Natural killer cell (primary cell): ENCODE measurements at places on chromosomes 4 and X.

- H3K36me3 ChIP-seq = no peaks in the 10 kb centered on the region
- H3K4me3 ChIP-seq = no peak overlapping the region
- H3K4me1 ChIP-seq = no peaks in the 10 kb centered on the region
These were observed 658.5 kb downstream of the DACH2 start for GRCh38 chrX:86806786-86807185.

DNA sequence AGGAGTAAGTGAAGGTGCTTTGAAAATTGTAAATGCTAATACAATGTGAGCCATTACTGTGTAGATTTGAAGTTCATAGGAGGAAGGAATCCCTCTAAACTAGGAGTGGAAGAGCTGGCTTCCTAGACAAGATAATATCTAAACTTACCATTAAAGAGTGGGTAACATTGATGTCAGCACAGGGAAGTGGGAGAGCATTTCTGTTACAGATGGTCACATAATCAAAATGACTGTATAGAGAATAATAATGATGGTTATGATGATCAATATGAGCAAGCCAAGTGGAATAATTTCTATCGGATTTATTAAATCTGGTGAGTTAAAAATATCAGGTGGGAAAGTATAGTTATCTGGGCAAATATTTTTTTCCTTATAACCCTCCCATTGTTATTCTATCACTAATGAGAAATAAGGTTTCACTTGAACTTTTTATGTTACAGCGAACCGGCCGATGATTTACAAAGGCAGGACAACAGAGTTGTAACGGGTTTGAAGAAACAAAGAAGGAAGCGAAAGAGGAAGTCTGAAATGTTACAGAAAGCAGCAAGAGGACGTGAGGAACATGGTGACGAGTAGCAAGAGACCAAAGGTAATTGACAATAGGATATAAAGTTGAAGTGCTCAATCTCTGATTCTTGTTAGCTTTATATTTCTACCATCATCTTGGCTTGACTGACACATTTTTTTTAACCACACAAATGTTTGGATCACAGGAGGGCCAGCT lies 43.5 kb downstream of the FMR1NB start:
- H3K36me3 ChIP-seq = no peaks in the 10 kb centered on the region
- no peak overlapping the region for H3K27ac ChIP-seq
- no peaks in the 10 kb centered on the region for H3K4me1 ChIP-seq
- no peak for DNase-seq
- no peaks in the 10 kb centered on the region for H3K27me3 ChIP-seq

- peak; percentile 79 for DNase-seq
- no peaks in the 10 kb centered on the region for H3K27me3 ChIP-seq
- H3K4me1 ChIP-seq = peaks cover 18% of the 10 kb centered on the region
- no peak overlapping the region for H3K27ac ChIP-seq
These were observed 98.2 kb upstream of the PRKX start for GRCh38 chrX:3811331-3812311.

GRCh38 chrX:38860106-38861013 lies 59.1 kb downstream of the MID1IP1 start:
- no peaks in the 10 kb centered on the region for H3K36me3 ChIP-seq
- H3K27me3 ChIP-seq = no peaks in the 10 kb centered on the region
- H3K4me1 ChIP-seq = no peaks in the 10 kb centered on the region
- no peak overlapping the region for H3K4me3 ChIP-seq
- H3K27ac ChIP-seq = no peak overlapping the region

DNA sequence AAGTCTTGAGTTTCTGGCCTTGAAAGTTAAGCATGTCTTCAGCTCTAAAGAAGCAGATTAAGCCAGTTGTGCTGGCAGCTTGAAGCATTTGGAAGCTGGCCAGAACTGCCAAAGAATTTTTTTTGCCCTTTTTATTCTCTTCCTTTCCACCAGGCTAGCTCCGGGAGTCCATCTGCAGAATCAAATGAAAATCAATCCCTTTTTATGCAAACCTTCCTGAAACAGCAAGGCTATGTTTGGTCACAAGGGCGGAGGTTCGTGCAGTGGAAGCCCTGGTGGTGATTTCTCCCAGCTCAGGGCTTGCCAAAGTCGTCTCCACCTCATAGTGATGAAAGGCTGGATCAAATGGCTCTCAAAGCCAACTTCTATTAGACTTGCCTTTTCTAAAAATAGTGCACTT lies 21.6 kb upstream of the C4orf54 start:
- H3K27me3 ChIP-seq = no peaks in the 10 kb centered on the region
- no peaks in the 10 kb centered on the region for H3K36me3 ChIP-seq
- H3K4me1 ChIP-seq = no peaks in the 10 kb centered on the region
- no peak overlapping the region for H3K27ac ChIP-seq
- DNase-seq = no peak
- H3K4me3 ChIP-seq = no peak overlapping the region

DNA sequence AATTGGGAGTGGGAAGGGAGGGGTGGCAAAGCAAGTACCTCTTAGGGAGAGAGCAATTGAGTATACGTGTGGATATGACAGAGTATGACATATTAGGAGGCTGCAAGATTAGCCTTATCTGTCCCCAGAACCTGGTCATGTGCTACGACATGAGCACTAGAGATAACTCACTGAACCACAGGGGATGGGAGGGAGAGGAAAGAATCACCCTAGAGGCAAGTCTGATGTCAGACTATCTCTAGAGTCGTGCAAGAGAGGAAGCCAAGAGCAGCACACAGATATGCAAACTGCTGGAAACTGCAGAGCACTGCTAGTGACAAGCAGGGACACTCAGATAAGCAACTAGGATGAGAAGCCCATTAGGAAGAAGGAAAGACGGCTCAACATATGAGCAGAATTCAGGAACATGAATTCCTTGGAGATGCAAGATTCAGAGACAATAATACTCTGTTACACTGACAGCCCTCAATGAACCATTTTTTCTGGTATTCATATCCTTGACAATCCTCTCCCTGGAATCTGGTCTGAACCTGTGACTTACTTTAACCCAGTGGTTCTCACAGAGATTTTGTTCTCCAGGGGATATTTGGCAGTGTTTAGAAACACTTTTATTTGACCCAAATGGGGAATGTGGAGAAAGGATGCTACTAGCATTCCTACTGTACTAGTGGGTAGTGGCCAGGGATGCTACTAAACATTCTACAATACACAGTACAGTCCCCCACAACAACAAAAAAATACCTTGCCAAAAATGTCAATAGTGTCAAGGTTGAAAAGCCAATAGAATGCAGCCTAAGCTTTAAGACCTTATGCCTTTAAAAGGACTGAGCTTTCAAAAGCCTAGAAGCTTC lies 84.0 kb upstream of the BMP2K start:
- no peak for DNase-seq
- H3K27ac ChIP-seq = no peak overlapping the region
- H3K4me1 ChIP-seq = no peaks in the 10 kb centered on the region
- no peaks in the 10 kb centered on the region for H3K27me3 ChIP-seq

DNA sequence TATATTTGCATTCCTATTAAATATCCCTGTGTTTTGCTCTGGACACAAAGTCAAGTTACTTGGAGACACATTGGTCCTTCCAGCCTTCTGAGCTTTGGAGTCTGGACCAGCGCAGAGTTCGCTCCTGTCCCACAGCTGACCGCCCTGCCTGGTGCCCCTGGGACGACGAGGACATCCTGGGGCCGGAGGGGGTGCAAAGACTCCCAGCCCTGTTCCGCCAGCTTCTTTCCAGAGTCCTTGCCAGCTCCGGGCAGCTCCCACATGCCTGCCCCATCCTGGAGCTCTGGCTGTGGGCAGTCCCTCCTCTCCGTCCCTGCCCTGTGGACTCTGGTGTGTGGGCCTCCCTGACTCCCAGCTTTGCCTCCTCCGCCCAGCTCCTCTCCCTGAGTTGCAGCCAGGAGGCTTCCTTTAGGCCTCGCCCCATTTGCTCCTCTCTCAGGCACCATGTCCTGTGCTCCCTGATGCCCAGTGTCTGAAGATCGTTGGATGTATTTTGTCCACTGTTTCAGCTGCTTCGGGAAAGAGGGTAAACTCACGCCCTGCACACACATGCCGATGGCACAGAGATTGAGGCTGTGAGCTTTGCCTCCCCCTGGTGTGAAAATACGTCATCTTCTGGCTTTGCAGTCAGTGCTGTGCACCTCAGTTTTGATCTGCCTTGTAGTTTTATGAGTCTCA lies 4.9 kb upstream of the PCGF3 start:
- H3K27ac ChIP-seq = no peak overlapping the region
- DNase-seq = no peak
- no peaks in the 10 kb centered on the region for H3K36me3 ChIP-seq
- no peak overlapping the region for H3K4me3 ChIP-seq

DNA sequence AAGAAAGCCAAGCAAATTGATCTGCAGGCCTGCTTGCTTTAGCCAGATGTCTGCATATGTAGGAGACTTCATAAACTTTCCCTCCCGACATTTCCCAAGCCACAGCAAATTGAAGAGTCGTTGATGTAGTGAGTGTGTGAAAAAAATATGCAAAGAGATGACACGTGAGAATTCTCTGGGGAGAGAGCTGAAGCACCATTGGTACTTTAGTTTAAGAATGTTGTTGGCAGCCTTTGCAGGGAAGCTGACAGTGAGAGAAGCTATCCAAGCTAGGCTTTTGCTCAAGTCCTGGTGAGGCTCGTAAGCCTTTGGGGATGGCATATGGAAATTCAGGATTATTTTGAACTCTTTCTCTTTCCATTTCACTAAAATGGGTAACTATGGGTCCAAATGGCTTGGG lies 87.5 kb downstream of the GLRA2 start:
- H3K27ac ChIP-seq = no peak overlapping the region
- no peaks in the 10 kb centered on the region for H3K36me3 ChIP-seq
- no peak for DNase-seq
- no peak overlapping the region for H3K4me3 ChIP-seq

- no peaks in the 10 kb centered on the region for H3K36me3 ChIP-seq
- no peak overlapping the region for H3K4me3 ChIP-seq
- no peak for DNase-seq
- H3K27ac ChIP-seq = no peak overlapping the region
These were observed 104.8 kb downstream of the GASK1B start for GRCh38 chr4:158068068-158068467.

DNA sequence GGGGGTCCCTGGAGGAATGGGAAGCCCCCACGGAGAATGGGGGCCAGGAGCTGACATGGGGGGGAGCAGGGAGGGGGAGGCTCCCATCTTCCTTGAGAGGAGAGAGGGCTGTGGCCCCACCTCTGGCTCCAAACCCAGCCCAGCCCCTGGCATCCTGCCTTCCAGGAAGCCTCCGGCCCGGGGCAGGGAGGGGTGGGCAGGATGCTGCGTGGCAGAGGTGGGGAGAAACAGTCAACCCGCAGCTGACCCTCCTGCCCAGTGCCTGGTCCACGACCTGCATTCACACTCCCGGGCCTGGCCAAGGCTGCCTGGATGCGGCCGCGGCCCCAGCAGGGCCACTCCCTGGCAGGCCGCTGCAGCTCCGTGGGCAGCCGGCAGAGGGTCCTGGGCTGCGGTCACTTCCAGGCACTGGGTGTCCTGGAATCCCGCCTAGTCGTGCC lies 39.0 kb downstream of the CPLX1 start:
- no peaks in the 10 kb centered on the region for H3K36me3 ChIP-seq
- H3K4me3 ChIP-seq = no peak overlapping the region
- H3K27ac ChIP-seq = no peak overlapping the region
- DNase-seq = peak; percentile 7
- H3K4me1 ChIP-seq = peaks cover 16% of the 10 kb centered on the region

DNA sequence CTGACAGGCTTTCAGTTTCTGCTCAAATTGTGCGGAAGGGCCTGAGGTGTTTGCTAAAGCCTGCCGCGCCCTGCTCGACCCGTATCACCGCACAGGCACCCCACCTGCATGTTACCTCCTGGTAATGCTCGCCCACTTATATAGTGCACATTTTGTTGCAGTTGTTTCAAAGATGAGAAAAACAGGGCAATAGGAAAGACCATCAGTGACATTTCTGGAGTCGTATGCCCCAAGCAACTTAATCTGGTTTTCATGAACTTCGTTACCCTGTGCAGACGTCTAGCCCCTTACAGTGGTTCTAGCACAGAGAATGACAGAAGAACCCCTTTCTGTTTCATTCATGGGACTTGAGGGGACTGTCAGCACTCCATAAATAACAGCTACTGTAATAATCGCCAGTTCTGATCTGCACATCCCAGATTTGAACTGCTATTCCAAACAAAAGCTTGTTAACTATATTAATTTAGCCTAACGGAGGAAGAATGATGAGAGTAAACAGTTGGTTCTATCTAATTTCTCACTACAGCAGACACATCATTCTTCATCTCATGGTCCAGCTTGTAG lies 940 bp upstream of the DCTD start:
- peak overlapping the region; percentile 86 for H3K4me3 ChIP-seq
- H3K4me1 ChIP-seq = peaks cover 28% of the 10 kb centered on the region
- no peak for DNase-seq
- no peaks in the 10 kb centered on the region for H3K27me3 ChIP-seq

- peak; percentile 47 for DNase-seq
- peaks cover 5% of the 10 kb centered on the region for H3K4me1 ChIP-seq
- peak overlapping the region; percentile 89 for H3K4me3 ChIP-seq
- H3K27ac ChIP-seq = peak overlapping the region; percentile 90
- peaks cover 9% of the 10 kb centered on the region for H3K36me3 ChIP-seq
These were observed 773 bp downstream of the PRMT9 start for GRCh38 chr4:147683188-147683591.

GRCh38 chr4:127212701-127213100 lies 420.1 kb upstream of the INTU start:
- no peaks in the 10 kb centered on the region for H3K27me3 ChIP-seq
- no peaks in the 10 kb centered on the region for H3K4me1 ChIP-seq
- DNase-seq = no peak
- no peaks in the 10 kb centered on the region for H3K36me3 ChIP-seq
- H3K27ac ChIP-seq = no peak overlapping the region
- H3K4me3 ChIP-seq = no peak overlapping the region

GRCh38 chrX:42117318-42117717 lies 194.0 kb upstream of the CASK start:
- H3K27me3 ChIP-seq = no peaks in the 10 kb centered on the region
- no peak for DNase-seq
- H3K27ac ChIP-seq = no peak overlapping the region
- H3K4me3 ChIP-seq = no peak overlapping the region

- H3K27ac ChIP-seq = no peak overlapping the region
- no peak for DNase-seq
- H3K4me1 ChIP-seq = no peaks in the 10 kb centered on the region
- H3K27me3 ChIP-seq = no peaks in the 10 kb centered on the region
- no peak overlapping the region for H3K4me3 ChIP-seq
These were observed 115.5 kb downstream of the FNIP2 start for GRCh38 chr4:158884280-158884679.

DNA sequence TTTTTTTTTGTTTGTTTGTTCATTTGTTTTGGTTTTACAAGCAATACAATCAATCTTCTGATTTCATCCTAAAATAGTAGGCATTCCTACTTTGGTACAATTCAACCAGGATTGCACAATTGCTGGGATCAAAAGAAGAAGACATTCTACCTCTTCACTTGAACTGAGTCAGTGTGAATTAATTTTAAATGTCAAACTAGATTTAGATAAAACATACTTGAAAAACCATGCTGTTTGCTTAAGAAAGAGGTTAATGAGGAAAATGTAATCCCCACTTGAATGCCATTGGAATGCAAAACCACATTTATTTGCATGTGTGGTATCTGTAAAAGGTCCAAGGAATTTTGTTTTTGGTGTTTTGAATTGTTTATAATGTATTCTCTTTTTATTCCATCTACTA lies 40.5 kb downstream of the HAND2 start:
- peaks cover 3% of the 10 kb centered on the region for H3K27me3 ChIP-seq
- H3K27ac ChIP-seq = no peak overlapping the region
- no peak overlapping the region for H3K4me3 ChIP-seq
- no peak for DNase-seq
- H3K36me3 ChIP-seq = no peaks in the 10 kb centered on the region
- H3K4me1 ChIP-seq = peaks cover 6% of the 10 kb centered on the region

- no peak overlapping the region for H3K4me3 ChIP-seq
- no peaks in the 10 kb centered on the region for H3K27me3 ChIP-seq
These were observed 72.2 kb downstream of the ATP10D start for GRCh38 chr4:47557255-47557654.

- no peak overlapping the region for H3K4me3 ChIP-seq
- H3K27me3 ChIP-seq = no peaks in the 10 kb centered on the region
- no peaks in the 10 kb centered on the region for H3K36me3 ChIP-seq
- H3K4me1 ChIP-seq = no peaks in the 10 kb centered on the region
- DNase-seq = no peak
- no peak overlapping the region for H3K27ac ChIP-seq
These were observed 613.8 kb upstream of the TECRL start for GRCh38 chr4:65023081-65023480.
